Bone marrow (tissue), 2 donors: ENCODE measurements at places on chromosomes 13 and 19.

DNA sequence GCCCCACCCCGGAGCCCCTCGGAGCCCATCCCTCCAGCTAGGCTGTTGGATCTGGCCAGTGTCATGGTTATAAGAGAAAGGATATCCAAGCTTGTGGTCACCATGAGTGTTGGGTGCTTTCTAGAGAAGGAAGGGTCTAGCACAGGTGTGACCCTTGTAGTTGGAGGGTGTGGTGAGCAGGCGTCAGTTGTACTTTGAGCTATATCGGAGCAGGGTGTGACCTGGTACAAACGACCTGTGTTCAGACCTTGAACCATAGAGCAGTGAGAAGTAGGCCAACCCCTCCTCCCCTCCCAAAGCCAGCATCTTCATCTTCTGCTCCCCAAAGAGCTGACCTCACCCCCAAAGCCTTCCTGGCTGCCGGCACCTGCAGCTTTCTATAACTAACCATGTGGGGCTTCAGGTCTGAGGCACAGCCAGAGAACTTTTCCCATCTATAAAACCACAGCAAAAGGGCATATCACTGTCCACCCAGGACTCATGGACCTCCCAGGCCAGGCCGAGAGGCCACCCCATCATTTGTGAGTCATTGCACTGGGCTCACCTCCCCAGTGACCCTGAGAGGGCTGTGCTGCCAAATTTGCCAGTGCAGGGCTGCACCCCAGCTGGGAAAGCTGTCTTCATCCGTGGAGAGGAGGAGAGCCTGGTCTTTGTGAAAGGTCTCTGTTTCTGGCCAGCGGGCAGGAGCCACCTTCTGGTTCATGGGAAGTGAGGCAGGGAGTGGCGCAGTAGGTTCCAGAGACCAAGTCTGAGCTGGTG, 14.2 kb downstream of the RAB8A start:
- DNase-seq, result no peak

DNA sequence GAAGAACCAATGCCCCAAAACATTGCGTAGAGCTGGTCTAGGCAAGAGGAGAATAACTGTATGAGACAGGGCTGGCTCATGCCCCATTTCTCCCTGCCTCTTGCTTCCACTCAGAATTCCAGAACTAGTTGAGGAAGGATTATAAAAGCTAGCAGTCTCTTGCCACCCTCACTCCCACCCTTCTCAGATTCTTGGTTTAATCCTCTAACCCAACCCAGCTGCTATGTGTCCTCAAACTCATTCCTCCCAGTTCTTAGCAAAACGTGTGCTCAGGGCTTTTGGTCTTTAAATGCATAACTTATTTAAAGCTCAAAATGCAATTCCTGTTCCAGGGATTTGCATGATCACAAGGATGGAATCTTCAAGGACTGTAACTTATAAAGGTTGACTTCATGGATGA, 466.3 kb downstream of the COG6 start:
- DNase-seq, result no peak

- DNase-seq, result no peak
Measured at GRCh38 chr13:92547266-92547665, 679.3 kb upstream of the GPC6 start.

GRCh38 chr13:98751861-98752466, 508 bp downstream of the SLC15A1 start:
- DNase-seq, result no peak

- DNase-seq, result no peak
Measured at GRCh38 chr19:28794301-28794700, 418.6 kb downstream of the UQCRFS1 start.

- DNase-seq, result no peak
Measured at GRCh38 chr19:32416749-32417456, 11.3 kb downstream of the DPY19L3 start.

GRCh38 chr19:33226550-33227241, 1.0 kb upstream of the SLC7A10 start:
- peak; percentile 12 for DNase-seq
